Fibroblast of skin of abdomen (primary cell): ENCODE measurements at places on chromosomes 6 and 20.

DNA sequence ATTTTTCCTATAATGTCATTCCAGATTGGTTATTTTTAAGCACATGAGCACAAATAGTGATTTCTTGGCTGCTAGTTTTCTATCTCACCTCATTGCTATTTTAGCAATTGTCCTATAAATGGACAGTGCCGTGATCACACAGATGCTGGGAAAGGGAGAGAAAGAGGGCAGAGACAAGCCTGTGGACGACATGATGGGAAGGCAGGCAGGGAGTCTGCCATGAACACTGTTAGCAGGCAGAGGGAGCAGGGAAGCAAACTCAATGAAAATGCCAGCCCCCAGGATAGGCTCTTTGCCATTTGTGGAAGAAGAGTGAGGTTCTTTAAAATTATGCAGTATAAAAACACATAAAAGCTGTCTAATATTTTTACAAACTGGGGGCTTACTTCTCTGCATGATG, 96.8 kb downstream of the ADTRP start:
- no peak for DNase-seq

- DNase-seq, result peak; percentile 58
Measured at GRCh38 chr6:149895833-149896271, 2.1 kb downstream of the RAET1E start.

DNA sequence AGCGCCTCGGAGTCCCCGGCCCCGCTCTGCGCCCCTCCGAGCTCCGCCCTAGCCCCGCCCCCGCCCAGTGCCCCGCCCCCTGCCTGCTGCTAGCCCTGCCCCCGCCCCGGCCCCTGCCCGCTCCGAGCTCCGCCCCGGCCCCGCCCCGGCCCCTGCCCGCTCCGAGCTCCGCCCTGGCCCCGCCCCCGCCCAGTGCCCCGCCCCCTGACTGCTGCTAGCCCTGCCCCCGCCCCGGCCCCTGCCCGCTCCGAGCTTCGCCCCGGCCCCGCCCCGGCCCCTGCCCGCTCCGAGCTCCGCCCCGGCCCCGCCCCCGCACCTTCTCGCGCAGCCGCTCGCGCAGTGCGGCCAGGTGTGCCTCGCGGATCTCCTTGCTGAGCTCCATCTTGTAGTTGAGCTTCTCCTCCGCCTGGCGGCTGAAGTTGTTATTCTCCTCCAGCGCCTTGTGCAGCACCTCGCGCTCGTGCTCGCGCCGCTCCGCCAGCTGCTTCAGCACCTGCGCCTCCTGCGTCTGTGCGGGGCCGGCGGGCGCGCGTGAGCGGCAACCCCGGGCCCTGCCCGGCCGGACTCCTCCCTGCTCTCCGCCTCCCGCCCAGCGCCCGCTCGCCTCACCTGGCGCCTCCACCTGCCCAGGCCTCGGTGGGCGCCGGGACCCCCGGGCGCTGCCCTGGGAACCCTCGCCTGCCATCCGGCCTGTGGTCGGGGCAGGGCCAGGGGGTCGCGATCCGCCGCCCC, 11.3 kb downstream of the STMN3 start:
- DNase-seq, result peak; percentile 71

GRCh38 chr6:25199544-25199943, 79.6 kb upstream of the CARMIL1 start:
- no peak for DNase-seq

GRCh38 chr20:2837221-2837960, 3.1 kb downstream of the PCED1A start:
- no peak for DNase-seq

- DNase-seq, result peak; percentile 76
Measured at GRCh38 chr6:136113736-136114173, 136.4 kb downstream of the MTFR2 start.

GRCh38 chr20:25278636-25279361, 30.9 kb downstream of the PYGB start:
- no peak for DNase-seq

DNA sequence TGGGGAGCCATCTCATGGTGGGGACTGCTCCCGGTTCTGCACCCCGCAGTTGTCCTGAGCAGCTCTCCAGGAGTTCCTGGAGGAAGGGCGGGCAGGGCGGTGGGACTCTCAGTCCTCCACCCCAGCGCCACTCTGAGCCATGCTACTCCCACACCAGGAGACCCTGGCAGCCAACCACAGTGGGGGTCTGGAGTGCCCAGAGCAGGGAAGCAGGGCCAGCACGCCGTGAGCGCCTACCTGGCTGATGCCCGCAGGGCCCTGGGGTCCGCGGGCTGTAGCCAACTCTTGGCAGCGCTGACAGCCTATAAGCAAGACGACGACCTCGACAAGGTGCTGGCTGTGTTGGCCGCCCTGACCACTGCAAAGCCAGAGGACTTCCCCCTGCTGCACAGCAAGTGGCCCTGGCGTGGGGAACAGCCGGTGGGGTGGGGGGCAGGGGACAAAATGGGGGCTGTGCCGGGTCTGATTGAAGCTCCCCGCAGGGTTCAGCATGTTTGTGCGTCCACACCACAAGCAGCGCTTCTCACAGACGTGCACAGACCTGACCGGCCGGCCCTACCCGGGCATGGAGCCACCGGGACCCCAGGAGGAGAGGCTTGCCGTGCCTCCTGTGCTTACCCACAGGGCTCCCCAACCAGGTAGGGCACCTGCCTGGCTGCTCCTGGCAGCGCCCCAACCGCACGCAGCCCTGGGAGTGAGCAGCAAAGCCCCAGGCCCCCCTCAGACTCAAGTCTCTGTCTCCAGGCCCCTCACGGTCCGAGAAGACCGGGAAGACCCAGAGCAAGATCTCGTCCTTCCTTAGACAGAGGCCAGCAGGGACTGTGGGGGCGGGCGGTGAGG, 1.6 kb upstream of the TNFRSF6B start:
- no peak for DNase-seq

- no peak for DNase-seq
Measured at GRCh38 chr6:120938876-120939472, 395.3 kb downstream of the TBC1D32 start.

GRCh38 chr6:169858293-169858934, 107.0 kb downstream of the ERMARD start:
- DNase-seq, result no peak

- DNase-seq, result no peak
Measured at GRCh38 chr20:57559658-57560553, 1.0 kb upstream of the PCK1 start.

DNA sequence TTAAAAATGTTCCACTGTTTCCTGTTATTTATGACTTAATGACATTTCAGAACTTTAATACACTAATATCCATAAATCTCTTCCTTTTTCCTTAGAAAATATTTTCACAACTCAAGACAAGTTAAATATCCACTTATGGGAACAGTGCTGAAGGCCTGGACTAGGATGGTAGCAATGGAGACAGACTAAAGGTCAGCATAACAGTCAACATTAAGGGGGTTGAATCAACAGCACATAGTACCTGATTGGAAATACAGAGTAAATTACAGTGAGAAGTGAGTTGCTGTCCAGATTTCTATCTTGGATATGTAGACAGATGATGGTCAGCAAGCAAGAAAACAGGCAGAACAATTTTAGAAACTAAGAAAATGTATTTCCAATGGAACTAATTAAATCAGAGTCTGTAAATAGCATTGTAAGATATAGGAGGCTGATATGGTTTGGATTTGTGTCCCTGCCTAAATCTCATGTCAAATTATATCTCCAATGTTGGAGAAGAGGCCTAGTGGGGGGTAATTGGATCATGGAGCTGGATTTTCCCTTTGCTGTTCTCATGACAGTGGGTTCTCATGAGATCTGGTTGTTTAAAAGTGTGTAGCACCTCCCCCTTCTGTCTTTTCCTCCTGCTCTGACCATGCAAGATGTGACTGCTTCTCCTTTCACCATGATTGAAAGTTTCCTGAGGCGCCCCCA, 682.7 kb downstream of the MAFB start:
- no peak for DNase-seq

DNA sequence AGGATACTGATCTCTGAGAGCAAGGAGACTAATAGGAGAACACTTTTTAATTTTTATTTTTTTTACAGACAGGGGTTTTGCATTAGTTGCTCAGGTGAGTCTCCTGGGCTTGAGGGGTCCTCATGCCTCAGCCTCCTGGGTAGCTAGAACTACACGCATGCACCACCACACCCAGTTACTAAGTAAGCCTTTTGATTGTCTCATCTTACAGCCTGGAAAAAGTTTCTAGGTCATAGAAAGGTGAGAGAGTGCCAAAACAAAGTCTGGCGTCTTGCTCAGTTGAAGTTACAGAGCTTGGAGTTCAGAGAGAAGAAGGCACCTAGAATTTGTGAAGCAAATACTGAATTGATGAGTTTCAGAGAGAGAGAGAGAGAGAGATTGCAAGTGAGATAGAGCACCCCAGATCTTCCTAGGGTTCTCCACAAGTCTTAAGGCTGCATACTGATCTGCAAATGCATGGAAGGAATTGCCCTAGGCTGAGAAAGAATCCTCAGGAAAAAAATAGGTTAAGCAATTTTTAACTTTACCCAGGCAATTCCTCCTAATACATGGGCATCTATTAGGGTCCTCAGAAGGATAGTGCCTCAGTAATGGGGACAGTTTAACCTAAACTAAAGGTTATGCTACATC, 37.6 kb upstream of the PHIP start:
- no peak for DNase-seq

- peak; percentile 85 for DNase-seq
Measured at GRCh38 chr6:116406678-116407345, 36.1 kb downstream of the DSE start.

GRCh38 chr6:42756722-42757121, 10.8 kb upstream of the TBCC start:
- no peak for DNase-seq

- peak; percentile 63 for DNase-seq
Measured at GRCh38 chr20:47318586-47319516, 37.6 kb downstream of the ZMYND8 start.

DNA sequence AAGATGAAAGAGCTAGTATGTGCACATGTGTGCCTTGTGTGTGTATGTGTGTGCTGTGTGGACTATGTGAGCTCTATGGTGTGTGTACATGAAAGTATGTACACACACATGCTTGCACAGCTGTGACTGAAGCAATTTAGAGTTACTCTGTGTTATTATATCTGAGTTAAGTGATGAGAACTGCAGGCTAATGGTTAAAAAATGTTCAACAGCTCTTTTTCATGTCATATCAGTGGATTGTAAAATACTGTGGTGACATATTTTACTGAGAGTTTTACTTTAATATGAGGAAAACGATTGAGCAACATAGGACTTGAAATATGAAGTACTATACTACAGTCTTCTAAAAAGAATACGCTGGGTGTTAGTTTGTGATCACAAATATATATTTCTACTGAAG, 195.7 kb upstream of the KCNK16 start:
- peak; percentile 37 for DNase-seq

GRCh38 chr6:50822078-50822476, 3.4 kb downstream of the TFAP2B start:
- no peak for DNase-seq

- peak; percentile 56 for DNase-seq
Measured at GRCh38 chr20:34389206-34389953, 26.3 kb downstream of the ITCH start.

GRCh38 chr6:56659721-56660380, 17.2 kb upstream of the DST start:
- DNase-seq, result no peak

GRCh38 chr6:154261688-154262397, 94.8 kb downstream of the IPCEF1 start:
- no peak for DNase-seq

DNA sequence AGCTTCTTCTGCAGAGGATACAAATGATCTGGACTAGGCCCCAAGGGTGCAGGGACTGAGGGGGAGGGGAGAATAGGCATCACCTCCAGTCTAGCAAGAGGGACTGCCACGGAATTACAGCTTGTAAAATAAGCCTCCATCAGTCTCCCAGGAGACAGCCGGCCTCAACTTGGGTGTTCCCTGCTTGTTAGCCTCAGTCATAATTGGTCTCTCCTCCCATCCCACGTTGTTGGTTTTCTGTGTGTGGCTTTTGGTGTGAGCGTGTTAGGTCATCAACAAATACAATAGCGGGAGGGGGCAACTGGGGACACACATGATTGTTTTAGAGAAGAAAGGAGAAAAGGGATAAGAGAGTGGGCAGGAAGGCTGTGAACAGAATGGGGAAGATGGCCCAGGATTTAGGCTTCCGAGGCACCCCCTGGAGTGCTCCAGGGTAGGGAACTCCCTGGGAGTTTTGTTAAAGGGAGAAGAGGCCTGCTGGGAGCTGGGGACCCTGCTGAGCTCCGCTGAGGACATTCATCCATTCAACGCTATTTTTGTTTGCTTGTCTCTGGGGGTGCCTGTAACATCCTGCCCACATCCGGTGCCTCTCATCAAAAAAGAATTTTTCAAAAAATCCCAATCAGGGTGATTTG, 9.2 kb downstream of the FOXA2 start:
- DNase-seq, result peak; percentile 16

GRCh38 chr6:11374036-11375010, 141.9 kb upstream of the NEDD9 start:
- DNase-seq, result no peak

DNA sequence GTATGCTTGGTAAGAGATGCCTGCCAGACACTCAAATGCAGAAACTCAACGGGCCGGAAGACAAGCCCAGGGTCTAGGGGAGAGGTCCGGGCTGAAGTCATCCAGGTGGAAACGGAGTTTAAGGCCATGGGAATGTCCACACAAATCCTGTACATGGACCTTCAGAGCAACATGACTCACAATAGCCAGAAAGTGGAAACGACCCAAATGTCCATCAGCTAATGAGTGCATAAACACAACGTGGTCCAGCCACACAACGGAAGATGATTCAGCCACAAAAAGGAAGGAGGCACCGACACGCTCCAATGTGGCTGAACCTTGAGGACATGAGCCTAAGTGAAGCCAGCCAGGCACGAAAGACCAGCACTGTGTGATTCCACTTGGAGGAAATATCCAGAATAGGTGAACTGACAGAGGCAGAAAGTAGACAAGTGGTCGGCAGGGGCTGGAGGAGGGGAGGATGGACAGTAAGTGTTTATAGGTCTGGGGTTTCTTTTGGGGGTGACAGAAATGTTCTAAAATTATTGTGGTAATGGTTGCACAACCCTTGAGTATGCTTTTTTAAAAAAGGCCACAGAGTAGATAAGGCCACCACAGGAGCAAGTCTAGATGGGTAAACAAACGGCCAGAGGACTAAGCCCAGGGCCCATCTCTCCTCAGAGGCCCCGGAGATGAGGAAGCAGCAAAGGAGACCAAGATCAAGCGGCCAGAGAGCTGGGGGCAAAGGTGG, 105.6 kb downstream of the PREX1 start:
- DNase-seq, result no peak

DNA sequence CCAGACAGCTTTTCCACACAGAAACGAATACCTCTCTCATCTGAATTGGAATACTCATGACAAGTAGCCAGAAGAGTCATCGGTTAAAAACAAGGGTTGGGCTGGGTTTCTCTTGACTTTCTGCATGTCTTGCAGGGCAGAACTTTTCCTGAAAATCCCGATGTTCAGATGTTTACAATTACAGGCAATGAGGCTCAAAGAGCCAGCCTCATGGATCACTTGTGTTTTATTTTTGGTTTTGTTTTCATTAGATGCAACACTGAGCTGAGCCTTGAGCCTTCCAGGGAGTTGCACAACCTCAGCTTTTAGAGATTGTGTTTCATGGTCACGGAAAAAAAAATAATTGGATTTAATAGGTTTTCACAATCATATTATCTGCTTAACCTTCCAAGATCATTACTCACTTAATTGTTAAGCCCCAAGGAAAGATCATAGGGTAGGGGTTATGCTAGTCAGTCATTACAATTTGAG, 288.1 kb upstream of the PRDM1 start:
- DNase-seq, result peak; percentile 83

GRCh38 chr6:143410859-143411270, 39.6 kb downstream of the ADAT2 start:
- peak; percentile 66 for DNase-seq

- DNase-seq, result no peak
Measured at GRCh38 chr6:43680308-43681200, 7.0 kb downstream of the MRPS18A start.
